Fibroblast of lung (primary cell): ENCODE measurements at places on chromosomes 12 and 14. TPM values are rescaled to one million over a fixed set of nuclear protein-coding genes. Genes with fewer than 3 reads are reported as not detected.

DNA sequence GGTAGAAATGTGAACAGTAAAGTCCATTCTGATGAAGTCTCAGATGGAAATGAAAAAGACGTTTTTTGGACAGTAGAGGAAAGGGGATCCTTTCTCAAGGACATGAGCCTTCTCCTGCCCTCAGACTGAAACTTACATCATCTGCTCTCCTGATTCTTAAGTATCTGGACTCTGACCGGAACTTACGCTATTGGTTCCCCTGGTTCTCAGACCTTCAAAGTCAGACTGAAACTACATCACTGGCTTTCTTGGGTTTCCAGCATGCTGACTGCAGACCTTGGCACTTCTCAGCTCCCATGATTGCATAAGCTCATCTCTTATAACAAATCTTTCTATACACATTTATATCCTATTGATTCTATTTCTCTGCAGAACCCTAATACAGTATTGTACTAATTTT lies 291.0 kb downstream of the SNAPC1 start:
- DNase-seq, result no peak

- peak; percentile 11 for DNase-seq
Measured at GRCh38 chr12:3697311-3697870, 55.5 kb downstream of the CRACR2A start.

RNU4-1 gene
- not detected in 2 replicates for polyA plus RNA-seq

- DNase-seq, result no peak
Measured at GRCh38 chr12:52740584-52740983, 36.6 kb downstream of the KRT76 start.

SRGAP1 gene
- 18.9 and 23.8 TPM in 2 replicates for polyA plus RNA-seq
